ENCODE measurements at places on chromosomes 2 and 18. TPM values are rescaled to one million over a fixed set of nuclear protein-coding genes. Genes with fewer than 3 reads are reported as not detected.

DNA sequence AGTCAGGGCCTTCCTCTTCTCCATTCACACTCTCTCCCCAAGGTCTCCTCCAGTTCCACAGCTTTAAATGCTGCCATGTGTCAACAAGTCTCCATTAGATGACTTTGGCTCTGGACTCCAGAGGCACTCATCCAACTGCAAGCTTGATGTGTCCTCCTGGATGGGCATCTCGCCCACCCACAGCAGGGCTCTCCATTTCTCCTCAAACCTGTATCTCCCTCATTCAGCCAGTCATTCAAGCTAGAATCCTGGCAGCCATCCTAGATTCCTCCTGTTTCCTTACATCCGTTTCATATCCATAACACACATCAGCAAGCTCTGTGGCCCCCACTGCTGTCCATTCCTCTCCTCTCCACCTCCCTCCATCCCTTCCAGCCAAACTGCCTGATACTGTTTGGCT, 88.4 kb upstream of the AFF3 start:
- DNase-seq: no peak

DNA sequence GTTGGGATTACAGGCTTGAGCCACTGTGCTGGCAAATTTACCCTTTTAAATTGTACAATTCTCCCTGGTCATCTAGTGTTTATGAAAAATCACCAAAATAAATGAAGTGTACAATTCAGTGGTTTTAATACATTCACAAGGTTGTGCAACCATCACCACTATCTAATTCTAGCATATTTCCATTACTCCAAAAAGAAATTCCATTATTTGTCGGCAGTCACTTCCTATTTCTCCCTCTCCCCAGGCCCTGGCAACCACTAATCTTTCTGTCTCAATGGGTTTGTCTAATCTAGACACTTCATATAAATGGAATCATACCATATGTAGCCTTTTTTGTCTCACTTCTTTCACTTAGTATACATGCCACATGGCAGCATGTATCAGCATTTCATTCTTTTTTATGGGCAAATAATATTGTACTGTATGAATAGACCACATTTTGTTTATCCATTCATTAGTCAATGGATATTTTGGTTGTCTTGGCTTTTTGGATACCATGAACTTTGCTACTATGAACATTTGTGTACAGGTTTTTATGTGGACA, 12.6 kb upstream of the POLE4 start:
- no peak for DNase-seq

GRCh38 chr2:228624733-228625132, 443.2 kb upstream of the SPHKAP start:
- DNase-seq: no peak

CENPA gene
- 8.8 TPM for total RNA-seq

PRSS56 gene
- total RNA-seq: 0.09 TPM

Measured in mesothelial cell of epicardium (in vitro differentiated cells).